ENCODE measurements at places on chromosomes 5 and 9.

GRCh38 chr9:122786338-122786737, 2.4 kb upstream of the OR5C1 start:
- no peak for ATAC-seq

- no peak for ATAC-seq
Observed at GRCh38 chr5:97136475-97136874, 5.9 kb downstream of the LIX1 start.

- no peak for ATAC-seq
Observed at GRCh38 chr5:3593771-3594509, 1.7 kb upstream of the IRX1 start.

GRCh38 chr9:74824654-74825053, 63.1 kb downstream of the TRPM6 start:
- ATAC-seq: no peak

DNA sequence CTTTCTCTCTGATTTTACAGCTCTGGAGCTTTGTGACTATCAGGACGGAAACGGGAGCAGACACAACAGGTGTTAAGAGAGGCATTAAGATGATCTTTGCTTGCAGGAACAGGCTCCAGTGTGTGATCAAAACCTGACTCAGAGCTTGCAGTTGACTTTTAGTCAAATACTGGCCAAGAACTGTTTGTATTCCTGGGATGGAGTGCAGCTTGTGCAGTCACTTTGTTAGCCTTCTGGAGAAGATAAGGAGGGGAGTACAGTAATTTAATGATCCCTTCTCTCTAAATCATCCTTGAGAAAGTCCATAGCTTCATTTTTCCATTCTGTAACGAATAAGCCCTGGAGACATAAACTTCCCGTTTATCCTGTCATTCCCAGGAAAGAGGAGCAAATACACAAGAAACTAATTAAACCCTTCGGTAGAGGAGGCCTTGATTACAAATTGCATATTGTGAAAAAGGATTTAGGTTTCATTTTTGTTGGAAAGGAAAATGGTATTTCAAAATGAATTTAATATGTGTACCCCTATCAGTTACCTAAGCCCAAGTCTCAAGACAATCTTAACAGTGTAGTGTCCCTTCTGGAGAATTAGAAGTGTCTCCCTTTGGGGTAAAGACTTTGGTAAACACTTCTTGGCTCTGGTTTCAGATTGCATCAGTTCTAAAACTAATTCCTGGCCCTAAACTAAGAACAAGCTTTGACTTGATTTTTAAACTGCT, 3.1 kb upstream of the STOM start:
- no peak for ATAC-seq

GRCh38 chr9:99266255-99267023, 44.4 kb downstream of the SEC61B start:
- ATAC-seq: peak; percentile 83

GRCh38 chr5:135399794-135400542, 937 bp upstream of the MACROH2A1 start:
- ATAC-seq: no peak

GRCh38 chr5:154727361-154727760, 27.8 kb upstream of the LARP1 start:
- no peak for ATAC-seq

- no peak for ATAC-seq
Observed at GRCh38 chr5:52943285-52943684, 45.9 kb upstream of the ITGA2 start.

DNA sequence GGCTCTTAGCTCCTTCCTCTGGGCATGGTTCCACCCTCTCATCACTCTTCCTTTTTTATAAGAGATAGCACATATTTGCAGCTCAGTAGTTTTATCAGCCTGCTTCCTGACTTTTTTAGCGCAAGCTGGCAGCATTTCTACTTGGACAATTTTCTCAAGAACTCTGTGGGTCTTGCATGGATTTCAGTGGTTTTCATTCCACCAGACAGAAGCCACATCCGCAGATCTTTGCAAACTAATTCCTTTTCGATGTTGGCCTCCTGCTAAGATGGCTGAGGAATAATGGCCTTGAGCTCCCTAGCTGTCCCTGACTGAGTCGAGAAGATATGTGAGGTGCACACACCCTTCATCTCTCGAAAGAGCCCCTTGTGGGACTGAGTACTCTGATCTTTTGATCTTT, 49.5 kb downstream of the GALNT12 start:
- no peak for ATAC-seq

- ATAC-seq: no peak
Observed at GRCh38 chr9:19640014-19640413, 148.8 kb downstream of the SLC24A2 start.

DNA sequence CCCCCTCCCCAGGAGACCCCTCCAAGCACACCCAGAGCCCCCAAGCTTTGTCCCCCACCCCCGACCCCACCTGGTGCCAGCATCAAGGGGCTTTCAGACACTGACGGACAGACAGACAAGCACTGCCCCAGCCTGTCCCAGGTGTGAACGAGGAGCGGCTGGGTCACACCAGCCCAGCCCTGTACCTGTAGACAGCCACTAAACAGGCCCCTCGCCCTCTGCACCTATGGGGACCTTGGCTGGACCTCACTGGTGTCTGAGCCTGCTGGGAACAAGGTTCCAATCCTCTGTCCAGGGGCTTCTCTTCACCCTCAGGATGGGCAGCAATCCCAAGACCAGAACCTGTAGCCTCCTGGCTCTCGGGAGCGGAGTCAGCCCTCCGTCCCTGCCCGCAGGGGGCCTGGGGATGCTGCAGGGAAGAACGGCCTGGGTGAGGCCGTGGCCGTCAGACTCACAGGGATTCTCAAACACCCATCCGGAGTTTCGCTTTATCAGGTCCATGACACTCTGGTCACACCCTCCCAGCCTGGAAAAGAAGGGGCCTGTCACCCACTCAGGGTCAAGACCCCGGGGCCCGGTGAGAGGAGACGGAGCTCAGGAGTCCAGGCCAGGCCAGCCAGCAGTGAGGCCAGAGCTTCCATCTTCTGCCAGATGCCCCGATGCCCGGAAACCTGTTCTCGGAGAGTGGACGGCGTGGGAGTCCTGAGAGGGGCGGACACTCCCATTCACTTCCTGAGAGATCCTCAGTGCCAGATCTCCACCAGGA, 2.8 kb downstream of the LCN6 start:
- ATAC-seq: no peak

- no peak for ATAC-seq
Observed at GRCh38 chr9:127660886-127661741, 45.7 kb upstream of the CFAP157 start.

DNA sequence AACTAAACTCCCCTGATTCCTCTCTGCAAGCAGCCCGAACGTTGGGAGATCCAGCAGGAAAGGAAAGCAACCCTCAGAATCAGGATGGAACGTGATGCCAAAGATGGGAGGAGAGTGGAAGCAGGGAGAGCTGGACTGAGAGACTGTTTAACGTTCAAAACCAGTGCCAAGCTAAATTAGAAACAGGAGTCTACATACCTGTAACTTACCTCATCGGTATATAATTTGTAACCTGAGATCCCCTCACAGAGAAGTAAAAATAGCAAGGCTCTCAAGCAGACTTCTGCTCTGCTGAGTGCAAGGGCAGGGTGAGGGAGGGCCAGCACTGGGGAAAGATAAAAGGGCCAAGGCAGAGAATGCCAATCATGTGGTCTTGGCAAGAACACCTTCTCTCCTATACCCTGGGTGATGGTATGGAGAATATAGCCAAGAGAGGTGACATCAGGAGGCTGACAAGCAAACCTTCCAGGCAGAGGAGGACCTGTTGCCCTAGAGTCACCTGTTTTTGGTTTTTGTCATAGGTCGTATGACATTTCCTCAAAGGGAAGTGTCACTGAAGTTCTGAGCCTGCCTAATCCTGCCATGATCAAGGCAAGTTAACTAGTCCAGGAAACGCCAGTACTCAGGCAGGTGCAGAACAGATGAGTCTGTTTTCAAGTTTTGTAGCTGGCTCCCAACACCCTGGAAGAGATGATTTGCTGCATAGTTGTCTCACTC, 472.0 kb downstream of the NFIB start:
- no peak for ATAC-seq

DNA sequence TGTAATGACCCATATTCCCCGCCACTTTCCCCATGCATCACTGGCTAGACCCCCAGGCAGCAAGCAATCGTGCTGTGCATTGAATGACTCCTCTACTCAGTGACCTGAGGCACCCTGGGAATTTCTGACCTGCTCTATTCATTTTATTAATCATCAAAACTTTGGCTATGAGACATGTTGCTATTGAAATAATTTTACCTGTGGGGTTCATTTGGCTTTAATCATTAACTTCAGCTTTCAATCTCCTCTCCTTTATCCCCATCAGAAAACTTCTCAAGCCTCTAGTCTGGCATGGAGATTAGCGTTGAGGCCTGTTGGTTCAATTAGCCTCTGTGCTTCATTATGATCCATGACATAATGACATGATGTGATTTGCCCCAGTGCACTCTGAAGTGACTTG, 429.0 kb downstream of the ZNF608 start:
- ATAC-seq: no peak

GRCh38 chr9:34984049-34984448, 5.5 kb upstream of the DNAJB5 start:
- ATAC-seq: no peak

- no peak for ATAC-seq
Observed at GRCh38 chr5:140038373-140038957, 4.6 kb downstream of the NRG2 start.

DNA sequence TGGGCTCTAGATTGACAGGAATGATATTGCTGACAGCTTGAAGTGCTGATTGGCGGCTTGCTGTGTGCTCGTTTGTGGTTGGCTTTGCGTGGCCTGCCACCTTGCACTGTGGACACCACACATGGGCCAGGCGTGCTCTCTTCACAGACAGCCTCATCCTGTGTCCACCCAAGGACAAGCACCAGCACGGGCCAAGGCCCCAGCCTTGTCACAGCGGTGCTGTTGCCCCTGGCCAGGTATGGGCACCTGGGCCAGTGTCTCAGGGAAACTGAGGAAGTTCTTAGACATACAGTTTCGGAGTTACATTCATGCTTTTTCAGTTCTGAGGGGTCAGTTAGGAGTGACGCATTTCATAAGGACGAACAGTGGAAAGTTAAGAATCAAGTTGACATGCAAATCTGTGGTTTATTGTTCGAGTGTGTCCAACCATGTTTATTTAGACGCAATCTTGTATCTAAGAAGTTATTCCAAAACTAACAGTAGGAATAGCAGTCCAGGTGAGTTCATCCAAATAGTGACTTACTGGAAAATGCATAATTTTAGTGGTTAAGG, 125.9 kb downstream of the EHMT1 start:
- ATAC-seq: peak; percentile 7

DNA sequence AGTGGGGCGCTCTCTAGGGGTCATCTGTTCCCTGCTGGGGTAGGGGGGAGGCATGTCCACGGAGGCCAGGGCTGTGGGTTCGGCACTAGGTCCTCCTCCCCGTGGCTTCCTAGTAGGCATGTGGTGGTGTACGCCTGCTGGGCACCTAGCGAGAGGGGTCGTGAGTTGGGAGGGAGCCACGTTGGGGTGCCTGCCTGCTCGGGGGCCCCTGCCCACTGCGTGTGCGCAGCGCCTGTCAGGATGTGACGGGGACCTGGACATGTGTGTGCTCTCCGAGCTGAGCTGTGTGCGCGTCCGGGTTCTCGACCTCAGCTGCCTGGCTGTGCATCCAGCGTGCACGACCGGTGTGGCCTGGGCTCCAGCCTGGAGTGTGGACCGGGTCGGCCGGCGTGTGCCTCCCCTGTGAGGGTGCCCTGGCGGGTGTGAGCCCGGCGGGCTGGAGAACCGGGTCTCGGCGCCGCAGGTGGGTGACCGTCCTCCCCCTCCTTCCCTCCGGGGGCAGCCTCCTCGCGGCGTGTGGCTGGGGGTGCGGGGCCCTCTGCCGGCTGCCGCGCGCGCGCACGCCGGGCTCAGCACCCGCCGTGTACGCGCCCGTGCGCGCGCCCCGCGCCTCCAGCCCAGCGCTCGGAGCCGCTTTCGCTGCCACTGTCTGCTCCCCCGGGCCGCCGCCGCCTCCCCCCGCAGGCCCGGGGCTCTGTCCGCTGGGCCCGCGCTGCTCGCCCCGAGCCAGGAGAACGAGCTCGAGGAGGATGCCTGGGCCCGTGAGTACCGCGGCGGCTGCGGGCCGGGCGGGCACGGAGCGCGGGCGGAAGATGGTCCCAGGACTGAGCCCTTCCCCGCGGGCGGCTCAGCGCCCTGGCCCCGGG, at the start of gene PRR7:
PRR7 (plus strand) TSS at position 615 of the 866 bp plus-strand sequence. CDS start 8,254 bp downstream, outside the sequence.
- ATAC-seq: peak; percentile 55
